ENCODE measurements at places on chromosomes 5 and 9. TPM values are rescaled to one million over a fixed set of nuclear protein-coding genes. Genes with fewer than 3 reads are reported as not detected.
A peak's percentile ranks its signal among the peaks of the same experiment; 100 is the strongest.

DNA sequence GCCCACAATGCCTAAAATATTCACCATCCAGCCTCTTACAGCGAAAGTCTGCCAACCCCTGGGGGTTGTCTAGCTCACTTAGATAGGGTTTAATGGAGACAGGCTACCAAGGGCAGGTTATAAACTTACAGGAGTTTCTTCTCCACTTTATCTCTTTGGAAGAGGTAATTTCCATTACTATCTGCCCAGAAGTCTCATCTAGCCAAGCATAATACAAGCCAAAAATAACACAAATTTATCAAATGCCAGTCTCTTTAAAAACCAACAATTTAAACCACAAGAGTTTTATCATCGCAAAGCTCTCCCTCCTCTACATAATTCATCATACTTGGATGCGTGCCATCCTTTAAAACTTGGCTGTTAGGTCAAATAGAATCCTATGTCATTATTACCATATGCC lies 6.2 kb downstream of the RBM22 start:
- no peak overlapping the region for H3K4me3 ChIP-seq
- H3K4me1 ChIP-seq: no peaks in the 10 kb centered on the region
- peak overlapping the region; percentile 63 for H3K27ac ChIP-seq

DNA sequence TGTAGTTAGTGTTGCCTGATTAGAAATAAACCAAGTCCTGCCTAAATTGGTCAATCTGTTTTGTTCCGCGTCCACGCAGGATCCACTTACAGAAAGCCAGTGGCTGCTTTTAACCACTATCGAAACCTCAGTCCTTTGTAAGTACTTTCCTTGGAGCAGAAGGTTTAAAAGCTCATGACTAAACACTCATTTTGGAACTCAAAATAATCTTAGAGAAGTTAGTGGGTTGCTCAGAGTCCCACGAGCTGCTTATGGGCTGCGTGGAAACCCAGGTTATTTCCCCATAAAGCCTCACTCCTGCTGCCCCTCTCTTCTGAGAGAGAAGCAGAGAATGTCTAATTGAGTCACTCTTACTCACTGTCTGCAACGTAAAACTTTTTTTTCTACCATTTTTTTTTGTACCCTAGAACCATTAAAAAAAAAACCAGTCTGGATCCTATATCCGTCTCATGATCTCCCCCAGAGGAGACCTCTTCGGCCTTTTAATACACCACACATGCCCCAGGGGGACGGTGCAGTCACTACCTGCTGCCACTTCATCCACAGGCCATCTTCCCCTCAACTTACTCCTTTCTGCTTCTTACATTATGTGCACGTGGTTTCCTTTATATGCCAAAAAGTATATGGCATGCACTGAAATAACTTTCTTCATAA lies 7.6 kb downstream of the BASP1 start:
- peak; percentile 7 for DNase-seq
- peaks cover 21% of the 10 kb centered on the region for H3K27me3 ChIP-seq
- H3K36me3 ChIP-seq: no peaks in the 10 kb centered on the region
- H3K4me3 ChIP-seq: no peak overlapping the region
- peaks cover 7% of the 10 kb centered on the region for H3K4me1 ChIP-seq
- no peak overlapping the region for H3K27ac ChIP-seq

DNA sequence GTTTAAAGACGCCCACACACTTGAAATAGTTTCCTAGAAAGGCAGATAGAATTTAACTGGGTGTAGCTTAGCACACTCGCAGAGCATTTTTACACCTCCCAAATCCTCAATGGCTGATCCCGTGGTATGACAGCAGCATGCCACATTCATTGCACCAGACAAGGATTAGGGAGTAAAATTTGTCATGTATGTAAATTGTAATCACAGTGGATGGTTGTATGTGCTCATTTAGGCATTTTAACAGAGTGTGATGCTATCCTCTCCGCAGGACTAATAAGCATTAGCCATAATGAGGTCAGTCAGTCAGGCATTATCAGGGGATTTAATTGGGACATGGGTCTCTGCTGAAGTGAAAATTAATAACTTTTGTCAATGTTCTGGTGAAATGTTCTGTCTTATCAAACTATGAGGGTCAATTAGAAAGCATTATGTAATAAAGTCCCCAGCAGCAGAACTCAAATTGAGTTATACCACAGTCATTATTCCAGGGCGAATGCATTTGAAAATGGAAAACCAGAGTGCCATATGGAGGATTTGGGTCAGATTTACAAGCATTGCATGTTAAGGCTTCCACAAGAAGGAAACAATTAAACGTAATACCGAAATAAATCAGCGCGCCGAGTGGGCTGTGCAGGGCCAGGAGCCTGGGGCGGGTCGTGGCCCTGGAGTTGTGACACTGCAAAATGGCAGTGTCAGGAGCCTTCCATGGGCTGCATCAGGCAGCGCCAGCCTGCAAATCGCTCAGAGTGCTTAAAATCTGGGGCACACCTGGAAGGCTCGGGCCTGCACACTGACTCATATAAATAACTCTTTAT lies 602.2 kb downstream of the BNC2 start:
- no peak overlapping the region for H3K27ac ChIP-seq
- H3K27me3 ChIP-seq: no peaks in the 10 kb centered on the region
- no peak for DNase-seq
- H3K4me3 ChIP-seq: no peak overlapping the region
- no peaks in the 10 kb centered on the region for H3K4me1 ChIP-seq
- H3K36me3 ChIP-seq: no peaks in the 10 kb centered on the region

GRCh38 chr5:58458743-58459145 lies 1.1 kb downstream of the PLK2 start:
- DNase-seq: no peak
- H3K27me3 ChIP-seq: peaks cover 15% of the 10 kb centered on the region

GRCh38 chr9:123524866-123525265 lies 168.9 kb downstream of the CRB2 start:
- no peaks in the 10 kb centered on the region for H3K4me1 ChIP-seq
- no peak overlapping the region for H3K4me3 ChIP-seq
- no peak overlapping the region for H3K27ac ChIP-seq
- no peaks in the 10 kb centered on the region for H3K27me3 ChIP-seq
- peaks cover 6% of the 10 kb centered on the region for H3K36me3 ChIP-seq

DNA sequence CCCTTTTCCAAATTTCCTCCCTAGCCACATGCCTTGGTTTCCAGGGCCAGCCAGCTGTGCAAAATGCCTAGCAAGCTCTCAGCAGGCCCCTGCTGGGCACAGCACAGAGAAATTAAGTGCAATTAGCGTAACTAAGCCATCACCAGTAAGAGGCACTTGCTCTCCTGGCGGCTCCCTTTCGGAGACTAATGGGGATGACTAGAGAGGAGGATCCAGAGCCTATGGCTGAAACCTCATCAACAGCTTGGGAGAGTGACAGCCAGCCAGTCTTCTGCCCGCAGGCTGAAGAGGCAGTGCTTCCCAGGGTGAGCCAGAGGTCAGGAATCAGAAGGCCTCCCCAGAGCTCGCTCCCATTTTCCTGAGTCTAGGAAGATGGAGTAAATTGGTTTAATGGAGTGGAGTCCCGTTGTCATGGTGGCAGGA lies 108.4 kb downstream of the KCNIP1 start:
- H3K4me1 ChIP-seq: peaks cover 5% of the 10 kb centered on the region
- H3K27ac ChIP-seq: no peak overlapping the region
- H3K36me3 ChIP-seq: no peaks in the 10 kb centered on the region
- DNase-seq: no peak
- peaks cover 28% of the 10 kb centered on the region for H3K27me3 ChIP-seq

DNA sequence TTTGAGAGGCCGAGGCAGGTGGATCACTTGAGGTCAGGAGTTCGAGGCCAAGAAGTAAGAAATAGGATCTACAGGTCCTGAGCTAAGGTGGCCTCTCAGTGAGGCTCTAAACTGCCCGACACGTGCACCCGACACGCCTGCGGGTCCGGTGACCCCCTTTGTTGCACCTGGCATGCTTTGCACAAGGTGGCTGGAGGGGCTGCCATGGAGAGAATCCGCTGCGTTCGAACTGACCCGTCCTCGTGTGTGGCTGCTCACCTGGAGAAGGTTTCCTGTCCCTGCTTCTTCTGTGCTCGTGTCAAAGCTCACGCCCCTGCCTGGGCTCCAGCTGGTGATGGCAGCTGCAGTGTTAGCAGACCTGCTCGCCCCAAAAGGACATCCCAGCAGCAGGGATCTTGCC lies 5.7 kb upstream of the OLFM1 start:
- no peak overlapping the region for H3K27ac ChIP-seq
- no peak for DNase-seq
- H3K4me1 ChIP-seq: peaks cover 5% of the 10 kb centered on the region
- peaks cover 22% of the 10 kb centered on the region for H3K27me3 ChIP-seq
- H3K4me3 ChIP-seq: no peak overlapping the region
- H3K36me3 ChIP-seq: no peaks in the 10 kb centered on the region

CEL gene
- 3.6 TPM for total RNA-seq
